ENCODE measurements at places on chromosomes 11 and 22. TPM values are rescaled to one million over a fixed set of nuclear protein-coding genes. Genes with fewer than 3 reads are reported as not detected.

GPHA2 gene
- not detected for total RNA-seq

KRTAP5-11 gene
- not detected for total RNA-seq

HTR3A gene
- total RNA-seq = 0.74 TPM

GAS2 gene
- 6.6 TPM for total RNA-seq

CELSR1 gene
- 3.9 TPM for total RNA-seq

KCNK4 gene
- total RNA-seq = 1.5 TPM

OR8J3 gene
- total RNA-seq = not detected

MMP27 gene
- not detected for total RNA-seq

JAML gene
- 0.74 TPM for total RNA-seq

C11orf21 gene
- total RNA-seq = 0.25 TPM

APIP gene
- 19.2 TPM for total RNA-seq

NOL12 gene
- 14.8 TPM for total RNA-seq

CYP2D6 gene
- total RNA-seq = 2.0 TPM

CHADL gene
- 2.7 TPM for total RNA-seq

OR8G5 gene
- total RNA-seq = not detected

CHEK1 gene
- total RNA-seq = 9.8 TPM

SLC6A5 gene
- under 0.01 TPM for total RNA-seq

KRTAP5-8 gene
- total RNA-seq = not detected

HBG2 gene
- total RNA-seq = 915 TPM

OR5A1 gene
- total RNA-seq = not detected

SLC22A6 gene
- total RNA-seq = 5.7 TPM

OR51E1 gene
- 0.25 TPM for total RNA-seq

UBQLNL gene
- total RNA-seq = under 0.01 TPM

VWCE gene
- 1.5 TPM for total RNA-seq

KRTAP5-9 gene
- not detected for total RNA-seq

CPT1B gene
- total RNA-seq = 3.4 TPM

SYT12 gene
- total RNA-seq = 0.98 TPM

Data from temporal lobe (tissue), 4 donors.